ENCODE measurements at places on chromosomes 5 and 9.

DNA sequence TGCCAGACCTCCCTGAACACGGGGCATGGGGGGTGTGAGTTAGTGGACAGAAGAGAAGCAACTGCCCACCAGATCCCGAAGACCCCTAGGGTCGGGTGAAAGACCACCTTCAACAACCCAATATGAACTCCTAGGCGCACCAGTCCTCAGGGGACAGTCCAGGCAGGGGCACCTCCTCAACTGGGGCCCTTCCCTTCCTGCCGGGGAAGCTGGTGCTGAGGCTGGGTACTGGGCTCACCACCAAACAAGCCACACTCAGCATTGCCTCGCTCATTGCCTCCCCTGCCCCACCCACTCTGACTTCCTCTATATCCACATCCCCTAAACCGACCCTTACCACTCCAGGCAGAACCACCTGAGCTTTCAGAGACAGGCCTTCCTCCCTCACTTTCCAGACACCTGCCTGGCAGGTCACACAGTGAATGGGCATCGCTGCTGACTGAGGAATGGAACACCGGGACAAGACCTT, 42.5 kb downstream of the SEMA4D start:
- DNase-seq = peak; percentile 67

GRCh38 chr5:59543821-59544442, 349.6 kb downstream of the PDE4D start:
- no peak for DNase-seq

GRCh38 chr9:126907058-126907457, 7.5 kb upstream of the RALGPS1 start:
- DNase-seq = no peak

GRCh38 chr9:69975681-69976080, 68.0 kb upstream of the MAMDC2 start:
- no peak for DNase-seq

- no peak for DNase-seq
These were observed 5.6 kb upstream of the OMD start for GRCh38 chr9:92429836-92430235.

DNA sequence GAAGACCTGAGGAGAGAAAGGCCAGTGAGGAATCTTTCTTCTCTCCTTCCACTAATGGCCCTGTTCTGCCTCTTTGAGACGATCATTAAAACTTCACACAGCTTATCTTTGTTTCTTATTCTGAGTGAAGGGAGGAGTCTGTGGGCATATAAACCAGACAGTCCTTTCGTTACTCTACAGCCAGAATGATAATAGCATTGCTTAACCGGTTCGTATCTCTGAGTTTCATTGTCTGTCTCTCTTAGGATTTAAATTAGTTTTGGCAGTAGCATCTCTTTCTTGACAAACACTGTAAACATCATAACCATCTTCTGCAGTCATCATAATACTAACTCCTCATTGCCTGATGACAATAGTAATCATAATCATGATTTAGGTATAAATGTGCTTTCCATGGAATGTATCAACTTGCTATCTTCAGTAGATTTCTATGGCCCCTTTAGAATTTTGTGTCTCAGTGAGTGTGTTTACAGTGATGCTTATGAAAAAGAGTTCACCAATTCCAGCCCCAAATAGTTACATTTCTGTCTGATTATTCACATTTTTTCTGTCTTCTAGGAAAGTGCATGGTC, 618.8 kb upstream of the KLF4 start:
- DNase-seq = no peak

DNA sequence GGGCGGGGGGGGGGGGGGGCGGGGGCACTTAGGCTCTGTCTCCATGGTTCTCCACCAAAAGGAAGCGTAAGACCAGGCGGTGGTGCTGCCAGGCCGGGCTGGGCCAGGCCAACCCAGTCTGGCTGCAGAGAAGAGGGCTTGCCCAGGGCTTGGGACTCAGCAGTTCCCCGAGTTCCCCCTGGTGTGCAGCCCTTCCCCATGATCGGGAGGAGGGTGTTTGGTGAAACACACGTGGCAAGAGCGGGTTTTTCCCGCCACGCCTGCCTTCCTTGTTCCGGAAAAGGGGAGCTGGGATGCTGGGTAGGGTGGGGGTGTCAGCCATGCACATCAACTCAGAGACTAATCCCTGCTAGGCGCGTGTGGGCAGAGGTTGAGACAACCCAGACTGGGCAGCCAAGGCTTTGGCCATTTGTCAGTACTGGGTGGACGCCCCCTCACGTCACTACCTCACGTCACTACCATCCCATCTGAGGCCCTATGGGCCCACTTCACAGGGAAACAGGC, 32.9 kb downstream of the PRRX2 start:
- DNase-seq = no peak

- no peak for DNase-seq
These were observed 299.2 kb upstream of the RGMB start for GRCh38 chr5:98474216-98474615.

- DNase-seq = peak; percentile 69
These were observed 8.7 kb upstream of the SLC2A8 start for GRCh38 chr9:127388037-127388855.

All from natural killer cell (primary cell).